ENCODE measurements at places on chromosomes 1 and 21.

DNA sequence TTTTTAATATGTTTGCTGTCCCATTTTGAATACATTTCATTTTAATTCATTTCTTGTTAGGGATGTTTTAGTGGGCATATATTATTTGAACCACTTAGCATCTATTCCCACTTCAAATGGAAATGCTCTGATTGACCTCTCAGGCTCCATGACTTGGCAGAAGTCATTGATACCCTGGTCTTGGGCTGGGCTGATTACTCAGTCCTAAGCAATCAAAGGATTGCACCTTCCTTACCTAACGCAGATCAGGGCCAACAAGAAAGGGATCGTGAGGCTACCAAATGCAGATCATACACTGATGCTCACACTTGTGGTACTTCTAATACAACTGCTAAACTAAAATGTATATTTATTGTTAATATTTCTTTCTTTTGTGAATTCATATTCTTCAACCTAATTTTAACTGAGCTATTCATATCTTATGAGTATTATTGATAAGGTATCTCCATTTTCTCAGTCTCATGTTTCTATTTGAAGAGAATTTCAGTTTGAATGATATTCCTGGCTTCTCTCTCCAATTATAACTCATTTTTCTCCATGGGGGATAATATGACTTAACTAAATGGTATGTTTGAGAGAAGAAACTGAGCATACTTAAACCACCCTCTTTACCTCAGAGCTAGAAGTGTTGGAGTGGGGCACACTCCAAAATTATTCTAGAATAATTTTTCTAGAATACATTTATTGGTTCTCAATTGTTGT is 615.5 kb upstream of the ADAMTS5 start:
- DNase-seq = no peak

DNA sequence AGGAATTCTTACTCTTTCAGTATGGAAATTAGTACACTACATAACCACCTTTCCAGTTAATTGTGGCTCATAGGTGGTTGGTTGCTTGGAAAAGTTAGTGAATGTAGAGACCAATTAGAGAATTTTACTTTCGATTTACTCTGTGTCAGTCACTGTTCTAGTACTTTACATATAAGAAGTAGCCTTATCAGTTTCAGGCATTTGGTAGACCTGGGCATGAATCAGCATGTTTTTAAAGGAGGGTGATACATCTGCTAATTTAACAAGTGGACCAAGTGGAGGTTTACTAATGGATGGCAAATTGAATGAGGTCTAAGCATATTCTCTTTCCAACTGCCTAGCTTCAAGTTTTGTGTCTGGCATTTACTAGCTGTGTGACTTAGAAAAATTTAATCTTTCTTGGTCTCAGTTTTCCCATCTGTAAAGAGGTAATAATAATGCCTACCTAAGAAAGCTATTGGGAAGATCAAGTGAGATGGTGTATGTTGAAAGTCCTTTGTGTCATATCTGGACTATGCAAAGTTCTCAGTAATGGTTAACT is 1158.6 kb downstream of the PLA2G4A start:
- DNase-seq = no peak

GRCh38 chr1:57887964-57888491 is 464.2 kb upstream of the DAB1 start:
- no peak for DNase-seq

- DNase-seq = peak; percentile 67
Measured at GRCh38 chr1:3068564-3069431, at the start of gene PRDM16. TSS of gene PRDM16 (plus strand) at chr1:3069203. CDS start at chr1:3069260, 57 bp downstream.

GRCh38 chr1:112713466-112714312 is 1.4 kb downstream of the PPM1J start:
- DNase-seq = peak; percentile 80

- DNase-seq = no peak
Measured at GRCh38 chr1:185144233-185144632, 12.5 kb downstream of the TRMT1L start.

GRCh38 chr1:240399381-240399780 is 212.6 kb downstream of the GREM2 start:
- DNase-seq = no peak

DNA sequence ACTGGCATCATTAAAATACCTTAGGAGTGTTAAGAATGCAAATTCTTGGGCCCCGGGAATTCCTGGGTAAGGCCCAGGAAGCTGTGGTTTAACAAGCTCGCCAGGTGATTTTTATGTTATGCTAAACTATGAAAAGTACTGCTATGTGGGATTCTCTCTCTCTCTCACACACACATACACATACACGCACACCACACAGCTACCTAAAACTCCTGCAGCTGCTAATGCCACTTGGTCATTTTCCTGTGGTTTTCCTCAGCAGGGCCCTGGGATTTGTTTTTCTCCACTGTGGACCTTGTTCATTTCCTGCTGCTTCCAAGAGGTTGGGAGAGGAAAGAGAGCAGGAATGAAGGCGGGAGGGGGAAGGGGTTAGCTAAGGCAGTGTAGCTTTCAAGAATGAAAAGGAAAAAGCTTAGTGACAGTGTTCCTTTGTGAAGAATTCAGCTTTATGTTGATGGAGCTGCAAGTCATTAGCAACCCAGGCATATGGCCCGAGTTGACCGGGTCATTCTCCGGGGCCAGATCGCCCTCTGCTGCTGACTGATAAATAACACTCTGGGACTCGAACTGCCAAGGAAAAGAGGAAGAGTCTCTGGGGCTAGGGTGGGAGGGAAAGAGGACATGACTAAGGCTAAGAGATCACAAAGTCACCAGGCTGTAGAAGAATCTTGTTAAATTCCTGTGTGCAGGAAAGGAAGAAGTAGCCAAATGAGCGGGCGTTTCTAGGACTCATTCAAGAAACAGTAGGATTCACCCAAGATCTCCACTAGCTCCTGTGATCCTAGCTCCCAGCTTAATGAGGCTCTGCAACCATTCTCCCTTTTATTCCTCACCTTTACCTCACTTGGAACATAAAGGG is 30.5 kb upstream of the LRIG2 start:
- DNase-seq = peak; percentile 64

GRCh38 chr1:57380923-57381322 is 42.9 kb downstream of the DAB1 start:
- DNase-seq = no peak

GRCh38 chr21:34890724-34891612 is 158.1 kb downstream of the RUNX1 start:
- DNase-seq = no peak

DNA sequence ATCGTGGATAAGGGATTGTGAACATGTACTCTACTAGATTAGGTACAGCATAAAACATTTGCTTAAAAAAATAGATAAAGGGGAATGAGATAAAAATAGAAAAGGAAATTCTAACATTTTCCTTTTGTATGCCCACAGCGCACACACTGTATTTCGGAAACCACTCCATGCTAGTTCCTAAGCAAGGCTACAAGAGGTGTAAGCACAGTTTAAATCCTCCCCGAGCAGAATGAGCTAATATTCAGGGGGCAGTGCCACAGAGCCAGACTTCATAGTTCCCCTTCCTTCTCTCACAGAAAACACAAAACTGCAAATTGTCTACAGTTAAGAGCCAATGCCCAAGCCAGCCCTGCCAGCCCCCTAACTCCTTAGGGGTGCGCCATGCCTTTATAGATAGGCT is 159.4 kb downstream of the ZNF281 start:
- no peak for DNase-seq

DNA sequence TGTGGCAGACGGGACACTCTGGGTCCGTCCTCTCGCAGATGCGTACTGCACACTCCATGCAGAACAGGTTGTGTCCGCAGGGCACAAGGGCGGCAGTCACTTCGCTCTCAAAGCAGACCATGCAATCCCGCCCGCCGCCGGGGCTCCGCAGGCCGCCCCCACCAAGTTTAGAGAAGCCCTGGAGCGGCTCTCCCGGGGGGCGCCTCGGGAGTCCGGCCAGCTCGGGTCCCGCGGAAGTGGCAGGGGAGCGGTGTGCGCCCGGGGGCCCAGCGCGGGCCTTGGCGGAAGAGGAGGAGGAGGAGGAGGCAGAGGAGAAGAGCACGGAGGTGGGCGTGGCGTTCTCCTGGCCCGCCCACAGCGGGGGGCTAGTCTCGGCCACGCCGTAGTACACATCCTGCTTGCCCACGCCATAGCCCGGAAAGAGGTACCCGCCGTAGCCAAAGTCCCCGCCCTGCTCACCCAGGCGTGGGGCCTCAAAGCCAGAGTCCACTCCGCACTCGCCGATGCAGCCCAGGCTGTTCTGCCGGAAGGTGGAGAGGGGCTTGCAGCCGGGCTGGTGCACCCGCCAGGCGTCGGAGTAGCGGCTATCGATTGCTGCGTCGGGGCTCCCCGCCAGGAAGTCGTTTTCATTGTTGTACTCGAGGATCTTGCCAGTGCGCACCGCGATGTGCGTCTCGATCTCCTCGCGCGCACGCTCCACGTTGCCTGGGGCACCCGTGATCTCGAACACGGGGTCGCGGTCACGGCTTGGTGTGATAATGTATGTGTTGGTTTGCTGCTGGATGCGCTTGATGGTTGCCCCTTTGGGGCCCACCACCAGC is 5.4 kb downstream of the MEX3A start:
- no peak for DNase-seq

GRCh38 chr1:91912266-91912665 is 26.3 kb upstream of the TGFBR3 start:
- DNase-seq = no peak

DNA sequence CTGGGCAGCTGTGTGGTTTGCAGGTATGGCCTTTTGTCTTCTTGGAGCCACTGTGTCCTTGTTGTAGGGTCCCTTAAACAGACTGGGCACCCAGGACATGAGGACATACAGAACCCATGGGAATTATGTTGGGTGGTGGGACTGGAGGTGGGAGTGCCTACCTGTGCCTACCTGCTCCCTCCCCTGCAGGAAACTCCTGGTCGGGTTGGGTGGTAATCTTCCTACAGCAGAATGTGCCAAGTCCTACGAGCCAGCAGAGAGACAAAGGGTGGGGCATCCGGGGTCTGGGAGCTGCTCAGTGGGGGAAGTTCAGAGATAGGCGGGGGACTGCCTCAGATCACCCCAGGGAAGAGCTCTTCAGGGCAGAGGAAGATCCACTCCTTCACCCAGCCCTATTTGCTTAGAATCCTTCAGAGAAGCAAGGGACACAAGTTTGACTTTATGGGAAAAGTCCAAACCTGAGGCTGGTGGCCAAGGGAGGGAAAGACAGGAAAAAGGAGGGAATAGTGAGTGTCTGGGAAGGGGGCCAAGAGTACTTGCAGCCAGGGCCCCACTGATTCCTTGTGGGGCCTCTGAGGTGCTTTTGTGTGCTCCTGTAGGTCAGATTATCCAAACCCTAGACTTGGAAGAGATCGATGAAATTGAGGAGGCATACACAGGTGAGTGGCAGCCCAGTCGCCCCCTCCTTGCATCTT is 58.3 kb downstream of the KIF21B start:
- DNase-seq = no peak

DNA sequence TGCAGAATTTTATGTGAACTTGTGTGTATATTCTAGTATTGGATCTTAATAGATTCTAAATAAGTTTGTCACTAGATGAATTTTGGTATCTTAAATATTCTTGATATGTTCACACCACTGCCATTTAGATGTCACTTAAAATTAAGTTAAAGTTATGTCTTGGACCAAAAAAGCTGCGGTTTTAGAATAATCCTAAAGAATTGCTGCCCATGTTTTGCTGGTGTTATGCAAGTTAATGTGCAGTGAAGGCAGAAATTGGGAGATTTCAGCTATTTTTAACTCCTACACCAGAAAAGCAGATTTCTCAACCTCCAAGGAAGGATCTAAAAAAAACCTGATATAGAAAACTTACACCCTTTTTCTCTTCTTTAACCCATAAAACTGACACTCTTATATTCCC is 757 bp downstream of the ACADM start:
- DNase-seq = peak; percentile 14

DNA sequence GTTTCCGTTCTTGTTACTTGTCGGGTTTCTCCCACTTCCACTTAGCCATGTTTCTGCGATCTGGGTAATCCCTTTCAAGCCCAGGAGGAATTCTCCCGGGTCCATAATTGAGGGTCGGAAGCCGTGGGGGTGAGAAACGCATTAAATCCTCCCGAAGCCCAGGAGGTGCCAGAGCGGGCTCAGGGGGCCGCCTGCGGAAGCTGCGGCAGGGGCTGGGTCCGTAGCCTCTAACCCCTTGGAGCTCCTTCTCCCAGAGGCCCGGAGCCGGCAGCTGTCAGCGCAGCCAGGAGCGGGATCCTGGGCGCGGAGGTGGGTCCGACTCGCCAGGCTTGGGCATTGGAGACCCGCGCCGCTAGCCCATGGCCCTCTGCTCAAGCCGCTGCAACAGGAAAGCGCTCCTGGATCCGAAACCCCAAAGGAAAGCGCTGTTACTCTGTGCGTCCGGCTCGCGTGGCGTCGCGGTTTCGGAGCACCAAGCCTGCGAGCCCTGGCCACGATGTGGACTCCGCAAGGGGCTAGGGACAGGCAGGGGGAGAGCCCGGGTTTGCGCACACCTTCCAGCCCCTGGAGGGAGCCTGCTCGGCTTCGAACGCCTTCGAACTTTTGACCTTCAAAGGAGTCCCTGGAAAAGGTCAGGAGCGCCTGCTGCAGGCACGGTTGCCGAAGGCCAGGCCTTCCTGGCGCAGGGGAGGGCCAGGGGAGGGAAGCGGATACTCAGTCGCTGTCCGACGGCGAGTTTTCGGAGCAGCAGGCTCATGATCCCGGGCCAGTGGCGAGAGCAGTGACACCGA is 1.7 kb upstream of the SIM2 start:
- no peak for DNase-seq

GRCh38 chr1:95115708-95116137 is 1.4 kb upstream of the TLCD4 start:
- no peak for DNase-seq

- DNase-seq = no peak
Measured at GRCh38 chr1:27029517-27029916, 16.9 kb upstream of the TENT5B start.

GRCh38 chr1:51192213-51192843 is 43.7 kb upstream of the RNF11 start:
- DNase-seq = peak; percentile 78

GRCh38 chr1:58248072-58248471 is 298.5 kb downstream of the OMA1 start:
- DNase-seq = no peak

- DNase-seq = no peak
Measured at GRCh38 chr1:73673971-73674370, 524.0 kb downstream of the LRRIQ3 start.

DNA sequence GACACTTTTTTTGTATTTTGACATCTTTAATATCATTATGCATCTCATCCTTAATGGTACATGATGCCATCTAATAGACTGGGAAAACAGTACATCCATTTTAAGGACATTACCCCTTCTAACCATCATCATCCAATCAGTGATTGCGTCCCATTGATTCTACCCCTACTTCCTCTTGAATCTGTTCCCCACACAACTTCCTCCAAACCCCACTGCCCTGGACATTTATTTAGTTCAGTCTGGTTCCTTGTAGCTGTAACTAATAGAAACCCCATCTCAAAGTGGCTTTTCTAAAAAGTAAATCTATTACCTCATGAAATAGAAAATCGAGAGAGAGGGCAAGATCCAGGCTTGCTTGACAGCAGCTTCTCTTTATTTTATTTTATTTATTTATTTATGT is 2.1 kb upstream of the ITLN1 start:
- no peak for DNase-seq

Data from RPMI8226 (cell line).